ENCODE measurements at places on chromosomes 4 and X.

DNA sequence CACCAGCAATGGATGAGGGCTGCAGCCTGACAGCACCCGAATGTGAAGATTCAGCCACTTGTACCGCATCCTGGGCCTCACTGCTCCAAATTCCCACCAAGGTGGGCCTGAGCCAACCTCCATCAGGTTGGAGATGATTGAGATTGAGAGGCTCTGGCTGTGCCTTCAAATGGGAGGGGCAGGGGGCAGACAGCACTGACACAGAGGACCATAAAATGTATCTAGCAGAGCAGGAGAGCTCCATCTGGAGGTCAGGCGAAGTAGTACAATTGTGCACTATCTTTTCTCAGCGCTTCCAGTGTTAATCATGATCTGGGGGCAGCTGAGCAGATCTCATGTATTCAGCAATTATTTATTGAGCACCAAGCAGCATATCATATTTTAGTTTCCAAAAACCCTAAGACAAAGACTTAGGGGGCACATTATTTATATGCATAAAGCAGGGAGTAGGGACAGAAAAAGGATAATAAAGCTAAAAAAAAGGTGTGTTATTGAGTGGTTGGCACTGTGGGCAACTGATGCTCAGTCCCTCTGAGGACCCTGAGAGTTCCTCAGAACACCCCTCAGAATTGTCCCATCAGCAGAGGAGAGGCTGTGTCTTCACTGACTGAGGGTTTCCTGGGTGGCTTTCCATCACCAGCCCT lies 31.6 kb upstream of the C1QTNF7 start:
- peak; percentile 16 for DNase-seq

- DNase-seq: no peak
Measured at GRCh38 chrX:47590984-47591383, 8.7 kb downstream of the TIMP1 start.

- DNase-seq: no peak
Measured at GRCh38 chr4:139576219-139576618, 20.2 kb upstream of the SETD7 start.

DNA sequence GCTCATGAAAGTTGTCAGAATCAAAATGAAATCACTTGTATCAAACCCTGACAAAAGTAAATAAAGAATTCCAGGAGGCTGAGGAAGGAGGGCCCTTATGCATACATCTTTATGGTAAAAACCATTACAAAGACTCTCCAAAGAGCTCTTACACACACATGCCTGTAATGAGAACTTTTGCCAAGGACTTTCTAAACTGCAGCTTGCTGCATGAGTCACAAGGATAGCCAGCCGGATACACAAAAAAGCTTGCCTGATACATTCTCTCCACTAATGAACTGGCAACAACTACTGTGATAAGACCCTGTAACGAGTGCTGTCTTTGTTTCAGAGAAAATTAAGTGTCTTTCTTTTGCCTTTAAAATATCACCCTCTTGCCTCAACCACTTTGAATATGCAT lies 618.1 kb downstream of the PPP4R3C start:
- no peak for DNase-seq

- DNase-seq: no peak
Measured at GRCh38 chrX:125605145-125605544, 285.5 kb downstream of the TEX13C start.

GRCh38 chrX:134382821-134383220 lies 77.1 kb upstream of the HPRT1 start:
- DNase-seq: no peak

Data from large intestine (tissue), 12 donors.